T-helper 17 cell (primary cell): ENCODE measurements at places on chromosomes 4 and X.

- no peak for DNase-seq
Measured at GRCh38 chr4:70713453-70714078, 8.2 kb upstream of the RUFY3 start.

DNA sequence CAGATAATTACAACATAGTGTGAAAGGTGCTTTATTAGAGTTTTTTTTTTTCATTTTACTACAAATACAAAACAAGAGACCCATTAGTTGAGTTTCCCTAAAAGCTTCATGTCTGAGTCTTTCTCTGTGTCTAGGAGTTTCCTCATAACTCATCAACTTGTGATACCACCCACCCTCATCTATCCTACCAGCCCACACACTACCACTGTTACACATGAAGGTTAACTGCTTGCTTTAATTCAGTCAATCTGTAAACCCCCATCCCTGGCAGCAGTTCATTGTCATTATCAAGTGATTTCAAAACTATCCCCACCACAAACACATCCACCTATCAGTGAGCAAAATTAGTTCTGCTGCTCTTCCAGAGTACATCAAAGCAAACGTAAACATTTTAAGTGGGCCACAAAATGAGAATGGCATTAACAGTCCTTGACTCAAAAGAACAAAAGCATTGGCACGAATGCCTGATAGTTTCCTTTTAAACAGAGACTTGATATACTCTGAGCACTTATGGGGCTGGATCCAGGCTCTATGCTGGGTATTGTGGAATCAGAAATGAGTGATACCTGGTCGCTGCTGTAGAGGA lies 331.6 kb upstream of the FAM241A start:
- no peak for DNase-seq

DNA sequence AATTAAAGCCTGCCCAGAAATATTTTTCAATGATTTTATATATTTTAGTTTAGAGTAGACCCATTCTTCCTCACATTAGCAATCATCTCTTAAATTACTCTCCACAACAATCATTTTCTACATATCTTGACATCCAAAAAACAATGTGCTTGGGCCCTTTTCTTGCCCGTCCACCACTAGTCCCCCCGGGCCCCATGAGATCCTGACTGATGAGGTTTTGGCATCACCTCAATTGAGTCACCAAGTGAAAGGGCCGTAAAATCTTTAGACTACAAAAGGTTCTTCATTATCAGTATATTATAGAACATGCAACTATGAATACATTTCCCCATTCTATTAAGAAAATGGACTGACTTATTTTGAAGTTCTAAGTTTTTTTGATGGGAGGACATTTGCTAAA lies 4.0 kb upstream of the CDKL2 start:
- no peak for DNase-seq

GRCh38 chr4:97994765-97995465 lies 148.4 kb downstream of the STPG2 start:
- DNase-seq, result no peak
